ENCODE measurements at places on chromosomes 4 and X. TPM values are rescaled to one million over a fixed set of nuclear protein-coding genes. Genes with fewer than 3 reads are reported as not detected.

DNA sequence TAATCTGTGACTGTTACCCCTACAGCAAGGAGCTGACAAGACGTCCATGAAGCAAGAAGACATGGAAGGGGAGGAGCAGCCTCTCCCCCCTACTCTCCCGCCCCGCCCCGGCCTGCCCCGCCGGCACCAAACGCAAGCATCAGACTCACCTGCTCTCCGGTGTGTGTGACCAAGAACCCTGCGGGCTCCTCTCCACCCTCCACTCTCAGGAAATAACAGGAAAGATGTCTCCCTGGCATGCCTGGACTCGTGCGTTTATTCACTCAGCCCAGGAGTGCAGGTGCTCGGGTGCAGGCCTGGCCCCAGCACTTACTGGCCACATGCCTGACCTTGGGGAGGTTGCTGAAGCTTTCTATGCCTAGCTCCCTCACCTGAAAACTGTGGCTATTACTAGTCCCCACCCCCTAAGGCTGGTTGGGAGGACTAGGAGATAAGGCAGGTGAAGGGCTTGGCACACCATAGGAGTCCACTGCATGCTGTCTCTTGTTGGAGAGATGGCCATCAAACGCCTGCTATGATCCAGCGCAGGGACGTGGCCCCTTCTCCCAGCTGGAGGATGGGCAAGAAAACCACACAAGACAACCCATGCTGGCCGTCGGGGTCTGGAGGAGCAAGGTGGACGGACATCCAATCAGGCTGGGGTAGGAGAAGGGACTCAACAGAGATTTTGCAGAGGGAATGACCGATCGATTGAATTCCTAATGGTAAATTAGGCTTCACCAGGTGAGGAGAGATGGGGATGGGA lies 34.9 kb upstream of the CLDN24 start:
- DNase-seq, result peak; percentile 94

DNA sequence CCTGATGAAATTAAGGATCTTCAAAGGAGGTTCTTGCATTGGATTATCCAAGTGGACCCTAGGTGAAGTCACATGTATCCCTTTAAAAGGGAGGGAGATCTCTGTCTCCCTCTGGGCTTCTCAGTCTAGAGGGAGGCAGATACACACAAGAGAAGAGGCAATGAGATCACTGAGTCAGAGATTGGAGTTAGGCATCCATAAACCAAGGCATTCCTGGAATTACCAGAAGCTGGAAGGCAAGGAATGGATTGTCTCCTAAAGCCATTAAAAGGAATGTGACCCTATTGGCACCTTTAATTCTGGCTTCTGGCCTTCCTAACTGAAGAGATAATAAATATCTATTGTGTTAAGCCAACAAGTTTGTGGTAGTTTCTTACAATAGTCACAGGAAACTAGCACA lies 383.2 kb downstream of the PACRGL start:
- DNase-seq, result no peak

GRCh38 chr4:118993333-118993732 lies 104.7 kb downstream of the SYNPO2 start:
- no peak for DNase-seq

TLR1 gene
- total RNA-seq, result 0.13 TPM

DNA sequence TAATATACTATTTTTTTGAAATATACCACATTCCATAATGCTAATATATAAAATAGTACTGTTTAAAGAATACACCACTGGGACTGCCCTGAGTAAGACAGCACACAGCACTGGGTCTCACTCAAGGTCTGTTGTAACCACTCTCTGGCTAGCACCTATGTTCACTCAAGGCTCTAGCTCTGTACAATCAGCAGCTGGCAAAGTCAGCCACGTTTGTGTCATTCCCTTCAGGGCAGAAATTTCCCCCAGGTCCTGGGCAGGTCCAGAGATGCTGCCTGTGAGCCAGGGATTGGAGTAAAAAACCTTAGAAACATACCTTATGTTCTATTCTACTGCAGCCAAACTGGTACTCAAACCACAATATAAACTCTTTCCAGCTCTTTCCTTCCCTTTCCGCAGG lies 1160.2 kb upstream of the ADGRL3 start:
- DNase-seq, result peak; percentile 7
